Testis (tissue), 5 donors: ENCODE measurements at places on chromosomes 5 and 9. TPM values are rescaled to one million over a fixed set of nuclear protein-coding genes. Genes with fewer than 3 reads are reported as not detected.
A peak's percentile ranks its signal among the peaks of the same experiment; 100 is the strongest.

The ADRA1B gene
- total RNA-seq, result 1.2 TPM

The NUTM2F gene
- 3.9 TPM for total RNA-seq

DNA sequence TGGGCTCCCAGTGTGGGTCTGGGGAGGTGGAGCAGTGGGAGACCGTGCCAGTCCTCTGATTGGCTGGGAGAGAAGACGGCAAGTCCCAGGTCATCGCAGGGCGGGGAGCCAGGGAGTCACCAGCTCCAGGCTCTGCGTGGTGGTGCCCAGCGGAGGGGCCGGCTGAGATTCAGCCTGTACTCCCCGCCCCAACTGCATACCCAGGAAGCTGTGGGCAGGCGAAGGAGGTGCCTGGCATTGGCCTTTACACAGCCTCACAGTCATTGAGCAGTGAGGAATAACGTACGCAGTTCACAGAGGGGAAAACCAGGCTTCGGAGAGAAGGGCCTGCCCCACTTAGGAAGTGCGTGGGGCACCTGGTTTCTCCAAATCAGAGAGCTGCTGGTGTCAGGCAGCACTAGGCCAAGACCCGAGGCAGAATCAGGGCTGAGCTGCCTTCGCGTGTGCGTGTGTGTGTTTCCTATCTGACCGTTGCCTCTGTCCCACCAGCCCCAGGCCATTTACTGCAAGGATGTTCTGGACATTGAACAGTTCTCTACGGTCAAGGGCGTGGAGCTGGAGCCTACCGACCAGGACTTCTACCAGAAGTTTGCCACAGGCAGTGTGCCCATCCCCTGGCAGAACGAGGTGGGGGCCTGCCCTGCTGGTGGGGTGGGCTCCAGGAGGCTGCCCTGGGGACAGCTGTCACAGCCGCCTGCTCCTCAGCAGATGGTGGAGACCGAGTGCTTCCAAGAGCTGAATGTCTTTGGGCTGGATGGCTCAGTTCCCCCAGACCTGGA is 6.2 kb upstream of the PRR7 start:
- DNase-seq, result no peak
- no peaks in the 10 kb centered on the region for H3K4me1 ChIP-seq
- no peak overlapping the region for H3K27ac ChIP-seq
- H3K36me3 ChIP-seq, result no peaks in the 10 kb centered on the region

DNA sequence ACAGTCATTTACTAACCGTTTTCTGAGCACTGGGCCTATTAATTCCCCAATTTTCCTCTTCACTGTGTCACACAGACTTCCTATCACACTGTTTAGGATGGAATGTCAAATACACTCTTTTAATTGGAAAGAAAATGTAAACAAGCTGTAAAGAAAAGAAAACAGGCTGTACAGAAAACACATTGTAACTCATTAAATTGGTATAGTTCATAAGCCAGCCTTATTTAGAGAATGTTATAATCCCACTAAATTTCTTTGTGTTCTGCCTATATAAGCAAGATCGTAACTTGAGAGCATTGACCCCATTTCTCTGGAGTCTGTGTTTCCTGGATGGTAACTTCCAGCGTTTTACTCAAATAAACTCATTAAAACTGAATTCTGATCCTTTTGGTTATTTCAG is 46.5 kb downstream of the TARS1 start:
- no peaks in the 10 kb centered on the region for H3K4me1 ChIP-seq
- H3K4me3 ChIP-seq, result no peak overlapping the region
- no peaks in the 10 kb centered on the region for H3K36me3 ChIP-seq
- DNase-seq, result no peak

- peaks cover 17% of the 10 kb centered on the region for H3K4me1 ChIP-seq
- no peaks in the 10 kb centered on the region for H3K36me3 ChIP-seq
- peak within 1 kb of the TSS; percentile 69 for H3K27ac ChIP-seq
These were observed at the start of gene ADAMTS2 for GRCh38 chr5:179345433-179346321. TSS of gene ADAMTS2 (minus strand) at chr5:179345461. CDS start at chr5:179345328, 133 bp downstream.

GRCh38 chr5:95317085-95317484 is 32.2 kb upstream of the MCTP1 start:
- H3K4me3 ChIP-seq, result no peak overlapping the region
- H3K27me3 ChIP-seq, result no peaks in the 10 kb centered on the region
- no peak for DNase-seq
- no peaks in the 10 kb centered on the region for H3K4me1 ChIP-seq
- no peak overlapping the region for H3K27ac ChIP-seq

- no peaks in the 10 kb centered on the region for H3K4me1 ChIP-seq
- no peak overlapping the region for H3K27ac ChIP-seq
- no peaks in the 10 kb centered on the region for H3K36me3 ChIP-seq
- H3K27me3 ChIP-seq, result no peaks in the 10 kb centered on the region
- no peak overlapping the region for H3K4me3 ChIP-seq
These were observed 58.1 kb downstream of the HSPA4 start for GRCh38 chr5:133109655-133110483.
